ENCODE measurements at places on chromosomes 13 and 19.

GRCh38 chr19:6501740-6502648 is at the start of gene TUBB4A:
TUBB4A (minus strand) TSS chr19:6502309; CDS start chr19:6502212, 97 bp downstream.
- DNase-seq, result peak; percentile 32

DNA sequence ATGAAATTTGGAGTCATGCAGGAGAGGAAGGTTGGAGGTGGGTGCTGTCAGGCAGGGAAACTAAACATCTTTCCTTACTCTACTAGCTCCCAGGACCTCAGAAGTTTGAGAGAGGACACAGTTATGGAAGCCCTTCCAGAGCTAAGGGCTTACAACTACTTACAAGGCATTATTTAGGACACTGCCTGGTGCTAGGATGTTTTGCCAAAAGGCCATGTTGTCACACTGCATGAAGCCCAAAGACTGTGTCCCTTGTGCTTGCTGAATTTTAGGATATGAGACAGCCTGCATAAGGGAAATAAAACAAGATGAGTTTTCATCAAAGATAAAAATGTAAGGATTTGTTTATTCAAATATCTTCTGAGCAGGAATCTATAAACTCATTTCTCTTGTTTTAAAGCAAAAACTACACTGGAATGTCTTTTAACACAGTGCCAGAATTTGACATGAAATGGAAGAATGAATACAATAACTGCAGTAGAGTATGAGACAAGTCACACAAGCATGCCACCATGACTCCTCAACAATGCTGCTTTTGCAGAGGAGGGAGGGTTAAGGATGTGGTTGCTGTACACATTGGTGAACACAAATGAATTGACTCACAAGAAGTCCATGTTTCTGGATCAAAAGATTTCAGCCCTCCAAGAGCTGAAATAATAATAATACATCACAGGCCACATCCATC is 258.4 kb downstream of the SPRY2 start:
- DNase-seq, result no peak

GRCh38 chr13:31394506-31394905 is 194.7 kb downstream of the B3GLCT start:
- no peak for DNase-seq

DNA sequence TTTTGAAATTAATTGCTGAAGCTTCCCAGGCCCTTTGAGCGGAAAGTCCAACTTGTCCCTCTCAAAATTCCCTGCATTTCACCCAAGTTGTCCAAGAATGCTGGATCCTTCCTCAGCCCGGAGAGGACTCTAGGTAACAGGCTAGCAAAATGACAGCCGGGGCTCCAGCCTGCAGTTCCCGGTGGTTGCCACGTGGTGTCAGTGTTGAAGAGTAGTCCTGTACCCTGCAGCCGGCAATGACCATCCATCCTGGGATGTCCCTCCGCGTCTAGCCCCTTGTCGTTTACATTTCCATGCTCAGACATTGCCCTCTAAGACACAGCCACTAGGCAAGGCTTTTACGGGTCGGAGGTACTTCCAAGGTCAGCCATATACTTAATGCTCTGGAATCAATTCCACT is 31.4 kb upstream of the MTIF3 start:
- DNase-seq, result peak; percentile 70

- no peak for DNase-seq
Observed at GRCh38 chr19:1608359-1609102, 3.3 kb upstream of the UQCR11 start.

DNA sequence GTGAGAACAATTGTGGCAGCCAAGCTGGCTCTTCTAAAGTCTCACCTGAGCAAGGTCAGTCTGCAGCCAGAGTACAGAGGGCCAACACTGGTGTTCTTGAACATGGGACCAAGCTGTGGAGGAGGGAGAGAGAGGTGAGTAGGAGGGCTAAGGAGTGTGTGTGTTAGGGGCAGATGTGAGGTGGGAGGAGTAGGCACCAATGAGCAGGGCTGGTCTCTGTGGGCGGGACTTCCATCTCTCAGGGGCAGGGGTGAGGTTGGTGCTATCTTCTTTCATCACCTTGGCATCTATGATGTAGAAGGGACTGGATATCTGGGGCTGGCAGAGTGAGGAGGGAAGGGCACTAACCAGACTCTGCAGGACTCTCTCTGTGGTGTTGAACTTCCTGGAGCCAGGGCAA is 72.4 kb downstream of the MBD3L1 start:
- no peak for DNase-seq

DNA sequence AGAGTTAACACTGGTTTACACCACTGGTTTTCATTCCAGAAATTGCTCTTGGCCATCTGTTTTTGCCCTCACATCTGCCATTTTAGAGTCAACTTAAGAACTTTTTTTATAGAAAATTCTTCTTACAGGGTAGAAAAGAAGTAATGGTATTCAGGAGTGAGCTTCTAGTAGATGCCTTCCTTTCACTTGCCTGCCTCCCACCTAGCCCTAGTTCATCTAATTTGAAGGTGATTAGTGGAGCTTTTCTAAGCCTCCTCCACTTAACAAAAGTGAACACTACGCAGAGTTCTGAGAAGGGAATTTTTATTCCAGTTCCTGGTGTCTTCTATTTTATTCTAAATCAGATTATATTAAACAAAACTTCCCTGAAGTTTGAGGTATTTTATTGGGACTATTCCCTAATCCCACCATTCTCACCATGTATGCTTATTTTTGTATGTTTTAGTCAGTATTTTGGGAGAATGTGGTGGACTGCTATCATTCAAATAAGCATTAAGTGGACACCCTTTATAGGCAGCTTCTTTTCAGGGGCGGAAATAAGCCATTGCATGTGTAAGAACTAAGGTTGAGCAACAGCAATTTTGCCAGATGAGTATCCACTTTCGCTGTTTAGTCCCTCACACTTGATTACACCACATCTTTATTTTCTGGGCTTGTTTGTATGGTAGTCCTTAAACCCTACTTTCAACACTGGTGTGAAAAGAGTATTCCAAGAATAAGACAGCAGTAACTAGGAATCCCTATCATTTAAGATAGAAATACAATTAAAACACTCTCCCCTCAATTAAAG is 156.9 kb downstream of the ENOX1 start:
- no peak for DNase-seq

DNA sequence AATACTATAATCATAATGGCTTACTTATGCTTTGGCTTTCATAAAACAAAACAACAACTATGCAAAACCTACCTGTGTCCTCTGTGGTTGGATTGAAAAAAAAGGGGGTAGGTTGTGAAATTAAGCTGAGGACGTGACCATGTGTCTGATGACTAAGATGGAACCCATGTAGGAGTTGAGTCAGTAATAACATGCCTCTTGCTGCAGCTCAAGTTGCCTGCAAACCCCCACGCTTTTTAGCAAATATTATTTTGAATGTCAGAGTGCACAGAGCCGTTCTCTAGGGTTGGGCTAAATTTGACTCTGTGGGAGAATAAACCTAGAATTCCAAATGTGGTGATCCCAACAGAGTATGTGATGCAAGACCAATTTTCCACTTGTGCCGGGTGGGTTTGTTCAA is 209.3 kb downstream of the KCNRG start:
- DNase-seq, result no peak

GRCh38 chr19:48418317-48419064 is 25.0 kb downstream of the GRIN2D start:
- no peak for DNase-seq

DNA sequence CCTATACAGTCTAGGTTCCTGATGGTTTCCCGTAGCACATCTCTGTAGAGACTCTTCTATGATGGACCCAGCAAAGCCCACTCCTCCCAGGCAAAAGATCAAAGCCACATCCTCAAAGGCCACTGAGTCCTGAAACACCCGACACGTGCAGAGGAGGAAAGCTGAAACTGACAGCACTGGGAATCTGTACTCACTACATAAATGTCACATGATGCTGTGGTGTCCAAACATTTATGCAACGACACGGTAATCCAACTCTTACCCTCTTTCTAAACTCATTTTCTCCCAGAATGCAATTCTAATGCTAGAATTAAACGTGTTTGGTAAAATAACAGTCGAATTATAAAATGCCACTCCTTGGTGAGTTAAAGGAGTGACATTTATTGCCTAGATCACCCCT is 7.0 kb upstream of the ZNF441 start:
- no peak for DNase-seq

DNA sequence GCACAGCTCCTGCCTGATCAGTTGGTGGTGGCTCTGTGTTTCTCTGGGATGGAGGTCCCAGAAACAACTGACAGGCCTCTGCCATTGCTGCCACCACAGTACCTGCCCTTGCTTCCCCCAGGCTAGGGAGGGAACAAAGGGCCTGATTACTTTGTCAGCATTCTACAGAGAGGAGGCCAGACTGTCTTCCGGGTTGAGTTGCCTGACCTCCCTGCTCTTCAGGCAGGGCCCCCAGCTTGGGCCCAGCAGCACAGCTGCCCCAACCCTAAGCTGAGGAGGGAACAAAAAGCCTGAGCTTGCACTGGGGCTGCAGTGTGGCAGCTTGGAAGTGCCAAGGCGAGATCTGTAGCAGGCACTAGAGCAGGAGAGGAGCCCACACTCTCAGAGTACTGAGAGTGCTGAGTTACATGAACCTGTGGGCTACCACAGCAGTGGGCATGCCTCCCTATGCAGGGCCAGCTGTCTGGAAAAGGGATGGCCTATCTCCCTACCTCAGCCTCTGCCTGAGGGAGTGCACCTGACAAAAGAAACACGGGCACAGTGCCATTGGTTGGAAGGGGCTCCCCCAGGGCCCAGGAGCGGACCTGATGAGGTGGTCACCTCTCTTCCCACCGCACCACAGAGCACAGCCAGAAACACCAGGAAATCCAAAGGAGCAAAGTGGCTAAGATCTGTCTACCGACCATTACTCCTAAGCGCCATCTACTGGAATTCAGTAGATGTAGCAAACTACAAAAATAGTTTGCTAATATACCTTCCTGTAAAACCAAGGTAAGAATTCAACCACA is 24.4 kb downstream of the SLC25A15 start:
- peak; percentile 35 for DNase-seq

DNA sequence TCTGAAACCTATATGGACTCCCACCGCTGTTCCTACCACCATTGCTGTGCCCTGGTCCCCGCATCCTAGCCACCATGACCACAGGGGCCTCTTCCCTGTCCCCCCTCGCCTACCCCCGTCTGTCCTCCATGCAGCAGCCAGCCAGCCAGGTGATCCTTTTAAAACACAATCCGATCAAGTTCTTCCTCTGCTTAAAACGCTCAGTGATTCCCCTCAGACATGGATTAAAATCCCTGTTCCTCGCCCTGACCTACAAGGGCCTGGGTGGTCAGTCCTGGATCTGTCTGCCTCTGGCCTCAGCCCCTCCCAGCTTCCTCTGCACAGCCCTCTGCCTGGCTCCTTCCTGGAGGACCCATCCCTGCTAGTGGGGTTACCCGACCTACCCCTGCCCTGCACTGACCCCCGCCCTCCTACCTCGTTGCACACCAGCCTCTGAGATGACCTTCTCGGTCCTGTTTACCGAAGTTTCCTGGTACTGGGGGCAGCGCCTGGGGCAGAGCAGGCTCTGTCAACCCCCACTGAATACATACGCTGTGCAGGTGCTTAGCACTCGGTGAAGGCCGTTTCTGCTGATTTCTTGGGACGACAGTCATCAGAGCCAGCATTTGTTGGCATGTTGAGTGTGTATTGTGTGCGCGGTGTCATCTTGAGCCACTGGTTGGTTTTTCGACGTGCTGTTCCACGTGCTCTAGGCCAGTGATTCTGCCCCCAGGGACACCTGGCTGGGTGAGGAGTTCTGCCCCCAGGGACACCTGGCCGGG is 14.7 kb upstream of the LENG8 start:
- DNase-seq, result no peak

DNA sequence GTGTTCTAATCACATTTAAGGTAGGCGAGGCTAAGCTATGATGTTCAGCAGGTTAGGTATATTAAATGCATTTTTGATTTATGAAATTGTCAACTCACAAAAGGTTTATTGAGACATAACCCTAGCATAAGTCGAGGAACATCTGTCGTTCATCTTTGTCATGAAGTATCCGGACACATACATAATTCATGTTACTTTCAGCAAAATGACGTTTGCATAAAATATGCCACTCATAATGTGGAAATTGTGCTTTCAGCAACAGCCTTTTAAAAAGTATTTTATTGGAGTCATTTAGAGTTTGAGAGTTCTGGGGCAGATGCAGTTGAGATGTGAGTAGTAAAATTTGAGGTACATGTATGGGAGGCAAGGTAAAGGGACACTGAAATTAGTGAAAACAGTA is 66.4 kb downstream of the NAA16 start:
- no peak for DNase-seq

DNA sequence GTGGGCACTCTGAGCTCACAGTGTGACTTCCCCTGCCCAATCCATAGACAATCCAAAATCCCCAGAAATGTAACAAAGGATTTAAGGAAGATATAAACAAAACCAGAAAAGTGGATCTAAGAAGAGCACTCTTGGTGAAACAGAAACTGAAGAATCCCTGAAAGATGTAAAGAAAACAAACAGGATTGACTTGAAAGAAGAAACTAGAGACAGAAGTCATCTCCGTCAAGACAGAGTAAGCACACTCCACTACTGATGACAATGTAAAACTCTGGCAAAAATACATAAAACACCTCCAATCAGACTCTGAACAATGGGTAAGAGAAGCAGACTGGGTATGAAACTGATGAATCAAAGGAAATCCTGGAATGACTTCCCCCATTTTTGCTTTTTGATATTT is 13.5 kb downstream of the TUBGCP3 start:
- no peak for DNase-seq

DNA sequence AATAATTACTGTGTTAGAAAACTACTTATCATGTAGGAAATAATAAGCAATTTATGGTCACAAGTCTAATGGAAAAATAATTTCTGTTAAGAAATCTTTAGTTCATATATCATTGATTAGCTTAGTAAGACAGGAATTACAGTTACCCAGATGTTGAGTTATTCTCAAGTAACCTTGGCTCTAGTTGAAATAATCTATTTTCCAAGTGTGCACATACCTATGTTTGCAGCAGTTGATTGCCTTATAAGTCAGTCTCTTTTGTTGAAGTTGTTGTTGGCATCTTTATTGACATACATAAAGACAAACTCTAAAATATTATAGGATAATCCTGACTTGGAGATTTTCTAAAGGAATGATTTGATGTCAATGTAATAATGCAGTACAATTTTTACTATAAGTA is 511.4 kb upstream of the KLF12 start:
- no peak for DNase-seq

DNA sequence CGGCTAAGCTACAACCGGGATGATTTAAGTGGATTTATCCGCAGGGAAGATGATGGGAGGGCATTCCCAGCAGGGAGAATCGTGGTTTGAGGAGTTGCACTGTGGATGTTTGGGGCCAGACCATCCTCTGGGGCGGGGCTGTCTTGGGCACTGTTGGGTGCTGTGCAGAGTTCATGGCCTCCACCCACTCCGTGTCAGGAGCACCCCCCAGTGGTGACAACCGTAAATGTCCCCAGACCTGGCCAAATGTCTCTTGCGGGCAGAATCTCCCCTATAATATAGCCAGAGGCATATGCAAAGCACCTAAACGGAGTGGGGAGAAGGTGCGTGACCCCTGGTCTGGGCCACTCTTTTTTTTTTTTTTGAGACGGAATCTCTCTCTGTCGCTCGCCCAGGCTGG is 40.2 kb downstream of the SMIM24 start:
- DNase-seq, result no peak

DNA sequence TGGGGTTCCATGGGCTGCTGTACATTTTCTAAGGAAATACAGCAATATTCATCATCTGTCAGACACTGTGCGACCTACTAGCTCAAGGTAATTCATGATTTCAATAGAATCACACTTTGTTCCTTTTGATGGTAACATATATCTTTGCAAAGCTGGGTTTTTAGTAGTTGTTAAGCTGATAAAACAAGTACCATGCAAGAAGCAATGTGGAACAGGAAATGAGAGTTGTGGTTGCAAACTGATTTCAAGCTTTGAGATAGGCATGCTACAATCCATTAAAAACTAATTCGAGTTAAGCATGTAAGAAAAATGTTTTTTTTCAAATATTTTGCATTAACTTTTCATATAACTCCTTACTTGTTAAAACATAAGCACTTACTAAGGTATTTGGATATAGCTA is 6.8 kb upstream of the MBNL2 start:
- no peak for DNase-seq
